Endothelial cell (in vitro differentiated cells): ENCODE measurements at places on chromosomes 2 and 18.
A peak's percentile ranks its signal among the peaks of the same experiment; 100 is the strongest.

GRCh38 chr2:198807131-198807530 lies 650.6 kb downstream of the SATB2 start:
- no peaks in the 10 kb centered on the region for H3K27me3 ChIP-seq
- H3K27ac ChIP-seq = no peak overlapping the region
- DNase-seq = no peak

GRCh38 chr2:19753314-19753713 lies 148.5 kb downstream of the TTC32 start:
- H3K4me1 ChIP-seq = no peaks in the 10 kb centered on the region
- no peaks in the 10 kb centered on the region for H3K36me3 ChIP-seq
- peaks cover 1% of the 10 kb centered on the region for H3K27me3 ChIP-seq
- H3K27ac ChIP-seq = no peak overlapping the region
- no peak for DNase-seq

GRCh38 chr2:17309741-17310339 lies 208.4 kb downstream of the RAD51AP2 start:
- peak overlapping the region; percentile 74 for H3K27ac ChIP-seq
- peak; percentile 73 for DNase-seq
- no peaks in the 10 kb centered on the region for H3K36me3 ChIP-seq
- H3K27me3 ChIP-seq = peaks cover 4% of the 10 kb centered on the region

- no peak overlapping the region for H3K4me3 ChIP-seq
- H3K4me1 ChIP-seq = peaks cover 3% of the 10 kb centered on the region
- DNase-seq = no peak
- H3K36me3 ChIP-seq = peaks cover 13% of the 10 kb centered on the region
- H3K27ac ChIP-seq = no peak overlapping the region
- peaks cover 13% of the 10 kb centered on the region for H3K27me3 ChIP-seq
These were observed 61.0 kb downstream of the BIN1 start for GRCh38 chr2:127045792-127046501.

- H3K36me3 ChIP-seq = no peaks in the 10 kb centered on the region
- peaks cover 4% of the 10 kb centered on the region for H3K4me1 ChIP-seq
These were observed 260.3 kb downstream of the SATB2 start for GRCh38 chr2:199197448-199197847.

GRCh38 chr2:203126996-203127395 lies 111.8 kb upstream of the CYP20A1 start:
- H3K27me3 ChIP-seq = no peaks in the 10 kb centered on the region
- no peak overlapping the region for H3K4me3 ChIP-seq
- DNase-seq = no peak
- peaks cover 9% of the 10 kb centered on the region for H3K36me3 ChIP-seq
- no peak overlapping the region for H3K27ac ChIP-seq

- no peak overlapping the region for H3K27ac ChIP-seq
- H3K4me3 ChIP-seq = peak overlapping the region; percentile 73
- H3K27me3 ChIP-seq = no peaks in the 10 kb centered on the region
- no peak for DNase-seq
- peaks cover 6% of the 10 kb centered on the region for H3K4me1 ChIP-seq
- H3K36me3 ChIP-seq = peaks cover 41% of the 10 kb centered on the region
These were observed 77.3 kb upstream of the RPL31 start for GRCh38 chr2:100924520-100925451.

- no peak for DNase-seq
- H3K36me3 ChIP-seq = no peaks in the 10 kb centered on the region
- no peak overlapping the region for H3K4me3 ChIP-seq
- no peaks in the 10 kb centered on the region for H3K4me1 ChIP-seq
- H3K27ac ChIP-seq = no peak overlapping the region
These were observed 252.8 kb downstream of the LRP1B start for GRCh38 chr2:141878016-141878415.

GRCh38 chr2:199770716-199771115 lies 80.3 kb downstream of the FTCDNL1 start:
- H3K36me3 ChIP-seq = no peaks in the 10 kb centered on the region
- H3K27me3 ChIP-seq = no peaks in the 10 kb centered on the region
- H3K27ac ChIP-seq = no peak overlapping the region
- no peak overlapping the region for H3K4me3 ChIP-seq
- no peak for DNase-seq
- peaks cover 7% of the 10 kb centered on the region for H3K4me1 ChIP-seq

GRCh38 chr2:10493634-10494281 lies 45.6 kb upstream of the ODC1 start:
- H3K27ac ChIP-seq = no peak overlapping the region
- H3K27me3 ChIP-seq = peaks cover 11% of the 10 kb centered on the region
- H3K4me3 ChIP-seq = no peak overlapping the region
- H3K4me1 ChIP-seq = no peaks in the 10 kb centered on the region
- no peak for DNase-seq

GRCh38 chr2:159900343-159900742 lies 102.3 kb upstream of the CD302 start:
- peaks cover 7% of the 10 kb centered on the region for H3K27me3 ChIP-seq
- H3K4me3 ChIP-seq = no peak overlapping the region
- DNase-seq = no peak
- H3K36me3 ChIP-seq = no peaks in the 10 kb centered on the region

GRCh38 chr2:158319269-158319668 lies 137.3 kb downstream of the CCDC148 start:
- H3K27me3 ChIP-seq = no peaks in the 10 kb centered on the region
- H3K4me1 ChIP-seq = no peaks in the 10 kb centered on the region
- no peak overlapping the region for H3K4me3 ChIP-seq
- no peaks in the 10 kb centered on the region for H3K36me3 ChIP-seq
- H3K27ac ChIP-seq = no peak overlapping the region

- peaks cover 12% of the 10 kb centered on the region for H3K4me1 ChIP-seq
- H3K36me3 ChIP-seq = no peaks in the 10 kb centered on the region
- DNase-seq = peak; percentile 8
- H3K4me3 ChIP-seq = no peak overlapping the region
- no peak overlapping the region for H3K27ac ChIP-seq
- no peaks in the 10 kb centered on the region for H3K27me3 ChIP-seq
These were observed 665.4 kb downstream of the BCL11A start for GRCh38 chr2:59888015-59888414.

DNA sequence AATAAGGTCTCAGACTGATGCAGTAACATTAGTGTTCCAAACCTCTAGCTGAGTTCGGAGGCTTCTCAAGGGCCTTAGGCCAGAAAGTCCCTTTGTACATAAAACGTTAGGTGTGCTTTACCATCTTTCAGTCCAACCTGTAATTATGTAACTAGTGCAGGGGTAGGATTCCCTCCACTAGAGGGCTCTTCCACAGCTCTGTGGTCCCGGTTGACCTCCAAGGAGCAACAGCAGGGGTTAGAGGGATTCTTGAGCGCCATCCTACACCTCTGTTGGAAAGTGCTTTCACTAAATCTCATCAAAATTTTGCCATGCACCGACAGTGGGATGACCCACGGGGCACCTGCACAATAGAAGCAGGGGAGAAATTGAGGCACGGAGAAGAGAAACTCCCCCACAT lies 155.8 kb upstream of the LRP1B start:
- no peaks in the 10 kb centered on the region for H3K4me1 ChIP-seq
- no peak overlapping the region for H3K27ac ChIP-seq
- DNase-seq = peak; percentile 26

- peaks cover 32% of the 10 kb centered on the region for H3K4me1 ChIP-seq
- H3K27ac ChIP-seq = no peak overlapping the region
- no peak overlapping the region for H3K4me3 ChIP-seq
- H3K27me3 ChIP-seq = no peaks in the 10 kb centered on the region
- no peak for DNase-seq
These were observed 145.6 kb downstream of the NDUFA10 start for GRCh38 chr2:239879423-239880084.

DNA sequence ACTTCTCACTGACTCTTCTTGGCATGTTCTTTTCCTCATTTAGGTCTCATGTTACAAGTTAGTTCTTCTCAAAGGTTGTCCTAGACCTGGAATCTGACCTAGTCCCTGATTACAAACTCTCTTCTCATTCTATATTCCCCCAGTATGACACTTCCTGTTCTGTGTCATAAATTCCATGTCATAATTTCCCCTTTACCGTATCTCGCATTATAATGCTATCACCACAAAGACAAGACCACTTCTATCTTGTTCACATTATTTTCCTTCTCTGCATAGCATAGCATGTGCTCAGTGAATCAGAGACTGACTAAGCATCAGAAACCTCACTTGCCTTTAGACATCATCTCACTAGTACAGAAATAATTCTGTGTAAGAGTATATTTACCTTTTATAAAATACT lies 63.6 kb upstream of the CAVIN2 start:
- peaks cover 30% of the 10 kb centered on the region for H3K4me1 ChIP-seq
- no peak overlapping the region for H3K4me3 ChIP-seq
- H3K36me3 ChIP-seq = no peaks in the 10 kb centered on the region
- H3K27ac ChIP-seq = no peak overlapping the region

GRCh38 chr2:160227293-160227915 lies 27.3 kb upstream of the ITGB6 start:
- H3K4me1 ChIP-seq = peaks cover under 1% of the 10 kb centered on the region
- H3K4me3 ChIP-seq = no peak overlapping the region

DNA sequence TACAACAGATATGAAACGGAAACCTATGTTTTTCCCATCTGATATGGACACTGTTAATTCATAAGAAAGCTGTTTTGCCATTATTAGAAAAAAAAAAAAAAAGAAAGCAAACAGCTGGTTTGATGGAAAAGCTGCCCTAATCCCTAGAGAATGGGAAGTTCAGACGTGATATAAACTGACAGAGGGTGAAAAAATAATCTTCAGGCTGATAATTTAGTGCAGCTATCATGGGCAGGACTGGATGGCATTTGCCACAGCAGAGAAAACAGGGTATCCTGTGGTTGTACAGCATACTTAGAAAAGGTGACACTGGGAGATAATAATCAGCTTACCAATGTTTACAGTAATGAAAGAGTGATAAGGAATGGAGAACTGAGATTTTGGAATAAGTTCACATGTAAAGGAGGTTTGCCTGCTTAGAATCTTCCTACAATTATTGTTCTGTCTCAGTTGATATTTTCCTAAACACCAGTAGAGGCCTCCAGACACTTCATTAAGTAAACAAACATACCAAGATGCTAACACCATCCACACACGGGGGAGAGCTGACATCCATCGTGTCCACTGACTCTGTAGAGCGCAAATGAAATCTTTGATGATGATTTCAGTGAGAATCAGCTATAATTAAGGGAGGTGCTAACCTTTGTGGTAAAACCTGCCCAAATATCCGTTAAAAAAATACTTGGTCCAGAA lies 211.6 kb upstream of the MMADHC start:
- H3K27me3 ChIP-seq = no peaks in the 10 kb centered on the region
- DNase-seq = no peak
- no peaks in the 10 kb centered on the region for H3K4me1 ChIP-seq
- no peak overlapping the region for H3K27ac ChIP-seq

- no peak for DNase-seq
- H3K4me1 ChIP-seq = no peaks in the 10 kb centered on the region
- no peak overlapping the region for H3K4me3 ChIP-seq
- no peak overlapping the region for H3K27ac ChIP-seq
- H3K36me3 ChIP-seq = no peaks in the 10 kb centered on the region
These were observed 14.7 kb downstream of the FAM228A start for GRCh38 chr2:24189551-24189950.

DNA sequence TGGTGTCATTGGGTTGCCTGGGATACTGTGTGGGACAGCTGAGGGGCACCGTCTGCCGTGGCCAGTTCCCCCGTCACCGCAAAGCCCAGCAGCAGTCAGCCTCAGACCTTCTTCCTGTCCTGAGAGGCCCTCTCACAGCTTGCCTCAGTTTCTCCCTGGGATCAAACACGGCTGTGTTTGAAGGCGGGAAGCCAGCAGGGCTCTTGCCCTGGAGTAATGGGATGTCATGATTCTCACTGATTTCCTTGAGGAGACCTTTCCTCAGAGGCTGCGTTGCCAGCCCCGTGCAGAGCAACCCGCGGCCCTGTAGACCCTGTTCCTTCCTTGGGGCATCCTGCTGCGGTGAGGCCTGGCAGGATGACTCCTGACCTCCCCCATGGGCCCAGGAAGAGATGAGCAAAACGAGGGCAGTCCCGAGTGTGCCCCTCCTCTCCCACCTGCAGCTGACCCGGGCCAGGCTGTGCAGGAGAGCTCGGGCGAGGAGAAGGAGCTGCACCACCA lies 13.9 kb upstream of the NFATC1 start:
- no peak for DNase-seq
- H3K27ac ChIP-seq = no peak overlapping the region
- H3K36me3 ChIP-seq = no peaks in the 10 kb centered on the region
- no peaks in the 10 kb centered on the region for H3K4me1 ChIP-seq

DNA sequence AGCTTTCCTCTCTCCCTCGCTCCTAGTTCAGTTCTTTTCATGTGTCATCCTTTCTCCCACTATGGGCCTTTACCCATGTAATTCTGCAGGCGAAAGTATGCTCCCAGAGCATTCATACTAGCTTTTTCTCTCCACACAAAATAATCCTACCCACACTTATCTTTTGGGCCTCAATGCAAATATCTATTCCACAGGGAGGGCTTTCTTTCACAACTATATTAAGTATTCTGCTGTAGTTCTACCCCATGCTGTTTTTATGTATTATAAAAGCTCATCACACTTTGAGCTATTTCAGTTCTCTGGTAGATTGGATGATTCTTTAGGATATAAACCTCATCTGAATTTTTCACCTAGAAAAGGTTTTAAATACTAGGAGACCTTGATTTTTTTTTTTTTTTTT lies 774.6 kb upstream of the CRIM1 start:
- H3K27ac ChIP-seq = no peak overlapping the region
- peaks cover 2% of the 10 kb centered on the region for H3K27me3 ChIP-seq
- H3K4me1 ChIP-seq = no peaks in the 10 kb centered on the region
- peaks cover under 1% of the 10 kb centered on the region for H3K36me3 ChIP-seq
- no peak for DNase-seq

DNA sequence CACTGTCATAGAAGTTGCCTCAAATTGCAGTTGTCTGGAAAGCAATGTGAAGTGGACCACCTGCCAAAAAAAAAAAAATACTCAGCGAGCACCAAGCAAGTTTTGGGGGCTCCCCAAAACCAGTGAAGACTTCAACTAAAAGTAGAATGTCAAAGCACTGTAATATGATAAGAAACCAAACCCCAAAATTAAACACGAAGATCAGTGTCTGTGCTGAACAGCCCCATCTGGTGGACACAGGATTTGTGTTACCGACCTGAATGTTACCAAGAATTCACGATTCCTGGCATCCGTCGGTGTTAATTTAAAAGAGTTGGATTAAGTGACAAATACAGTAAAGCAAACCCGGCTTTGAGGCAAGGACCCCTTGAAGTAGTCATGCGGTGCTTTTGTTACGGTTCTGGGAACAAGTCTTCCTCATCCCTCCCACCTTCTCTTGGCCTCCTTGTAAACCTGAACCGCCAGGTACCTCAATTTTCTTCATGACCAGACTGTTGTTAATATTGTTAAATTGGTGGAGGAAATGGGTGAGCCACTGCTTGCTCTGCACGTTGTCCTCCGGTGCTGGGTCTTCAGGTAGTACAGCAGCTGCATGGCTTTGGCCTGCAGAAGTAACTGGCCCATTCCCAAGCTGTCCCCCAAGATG lies 31.3 kb upstream of the SSB start:
- H3K36me3 ChIP-seq = peaks cover 7% of the 10 kb centered on the region
- no peak overlapping the region for H3K4me3 ChIP-seq
- DNase-seq = peak; percentile 47
- no peak overlapping the region for H3K27ac ChIP-seq
- H3K27me3 ChIP-seq = no peaks in the 10 kb centered on the region

GRCh38 chr2:80061881-80062280 lies 242.7 kb downstream of the LRRTM1 start:
- no peaks in the 10 kb centered on the region for H3K36me3 ChIP-seq
- H3K27me3 ChIP-seq = no peaks in the 10 kb centered on the region
- H3K27ac ChIP-seq = no peak overlapping the region
